ENCODE measurements at places on chromosomes 16 and 17. TPM values are rescaled to one million over a fixed set of nuclear protein-coding genes. Genes with fewer than 3 reads are reported as not detected.

Gene KCNG4
- not detected for total RNA-seq

Gene ENPP7
- total RNA-seq: not detected

Gene TP53TG3
- not detected for total RNA-seq

Gene ITGAD
- not detected for total RNA-seq

Gene TBC1D3K
- not detected for total RNA-seq

GRCh38 chr16:12455287-12455798 is 348.3 kb downstream of the CPPED1 start:
- DNase-seq: peak; percentile 55

- DNase-seq: no peak
Measured at GRCh38 chr17:49920030-49920769, 48.8 kb upstream of the DLX4 start.

DNA sequence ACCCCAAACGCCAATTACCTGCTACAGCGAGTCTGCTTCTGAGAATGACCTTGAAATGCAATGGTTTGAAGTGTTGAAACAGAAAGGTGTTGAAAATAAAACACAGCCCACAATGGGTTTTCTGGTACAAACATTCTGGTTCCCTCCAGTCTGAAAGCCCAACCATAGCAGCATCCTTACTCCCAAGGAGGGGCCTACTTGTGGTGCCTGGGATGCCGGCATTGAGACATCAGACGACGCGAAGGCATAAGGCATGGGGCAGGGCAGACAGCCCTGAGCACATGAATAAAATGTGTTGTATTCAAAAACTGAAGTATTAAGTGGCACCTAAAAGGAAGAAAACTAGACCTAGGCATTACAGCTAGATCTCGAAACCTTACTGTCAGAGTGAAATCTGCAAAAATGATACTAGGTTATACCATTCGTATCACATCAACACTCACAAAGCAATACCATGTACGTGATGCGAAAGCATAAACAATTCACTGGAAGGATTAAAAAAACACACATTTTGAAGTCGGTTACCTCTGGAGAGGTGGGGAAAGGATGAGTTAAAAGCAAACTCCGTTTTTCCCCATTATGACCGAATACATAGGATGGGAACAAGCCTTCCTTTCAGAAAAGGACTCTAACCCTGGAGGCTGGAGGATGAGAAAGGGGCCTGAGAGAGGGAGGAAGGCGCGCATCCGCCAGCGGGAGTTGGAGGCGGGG is 702 bp downstream of the NUDT21 start:
- DNase-seq: peak; percentile 14

DNA sequence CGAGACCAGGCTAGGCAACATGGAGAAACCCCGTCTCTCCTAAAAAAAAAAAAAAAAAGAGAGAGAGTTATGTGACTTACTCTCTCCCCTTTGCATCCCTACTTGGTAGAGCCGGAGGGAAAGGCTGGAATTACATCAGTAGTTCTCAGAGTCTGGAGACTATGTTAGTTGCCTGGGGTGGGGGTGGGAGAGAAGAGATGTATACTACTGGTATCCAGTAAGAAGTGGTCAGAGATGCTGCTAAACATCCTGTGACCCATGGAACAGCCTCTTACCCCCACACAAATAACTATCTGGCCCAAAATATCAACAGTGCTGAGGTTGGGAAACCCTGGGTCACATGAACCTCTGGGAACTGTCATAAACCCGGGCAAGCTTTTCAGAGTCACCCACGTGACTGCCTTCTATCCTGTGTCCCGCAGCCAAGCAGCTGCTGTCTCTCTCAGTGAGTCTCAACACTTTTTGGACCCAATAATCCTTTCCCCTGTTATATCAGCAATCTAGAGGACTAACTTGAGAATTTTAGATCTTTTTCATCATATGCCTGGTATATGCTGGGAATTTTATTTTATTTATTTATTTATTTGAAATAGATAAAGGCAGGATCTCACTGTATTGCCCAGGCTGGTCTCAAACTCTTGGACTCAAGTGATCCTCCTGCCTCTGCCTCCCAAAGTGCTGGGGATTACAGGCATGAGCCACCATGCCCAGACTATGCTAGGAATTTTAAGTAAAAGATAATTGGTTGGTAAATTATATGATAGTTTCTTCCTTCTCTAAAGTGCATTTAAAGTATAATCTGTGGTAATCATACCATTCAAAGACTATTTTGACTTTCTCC is 8.7 kb downstream of the EIF1 start:
- peak; percentile 64 for DNase-seq

- peak; percentile 76 for DNase-seq
Measured at GRCh38 chr16:71894229-71894920, 956 bp upstream of the IST1 start.

DNA sequence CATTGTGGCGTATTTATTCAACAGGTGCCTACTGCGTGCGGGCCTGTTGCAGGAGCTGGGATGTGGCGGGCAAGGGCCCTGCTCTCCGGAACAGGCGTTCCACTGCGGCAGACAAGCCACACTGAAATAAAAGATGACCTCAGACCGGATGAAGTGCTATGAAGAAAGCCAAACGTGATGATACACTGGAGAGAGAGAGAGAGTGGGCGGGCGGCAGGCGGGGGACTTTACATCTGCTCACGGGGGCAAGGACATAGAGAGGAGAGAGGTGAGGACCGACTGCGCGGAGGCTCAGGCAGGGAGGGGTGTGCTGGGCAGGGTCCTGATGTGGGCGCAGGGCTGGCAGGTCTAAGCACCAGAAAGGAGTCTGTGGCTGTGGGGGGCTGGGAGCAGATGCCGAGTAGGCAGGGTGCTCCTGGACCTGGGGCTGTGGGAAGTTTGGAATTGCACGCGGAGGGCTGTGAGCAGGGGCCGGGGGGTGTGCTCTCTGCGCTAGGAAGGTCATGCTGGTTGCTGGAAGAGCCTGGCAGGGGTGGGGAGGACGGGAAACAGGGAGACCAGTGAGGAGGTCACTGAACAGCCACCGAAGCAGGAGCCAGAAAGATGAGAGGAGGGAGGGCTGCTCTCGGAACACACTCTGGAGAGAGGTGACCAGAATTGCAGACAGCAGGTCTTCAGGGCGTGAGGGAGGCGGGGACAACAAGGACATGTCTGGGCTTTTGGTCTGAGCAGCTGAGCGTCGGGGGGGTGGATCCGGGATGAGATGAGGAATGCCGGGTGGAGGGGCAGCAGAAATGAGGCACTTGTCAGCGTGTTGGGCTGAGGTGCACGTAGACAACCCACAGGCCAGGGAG is 9.9 kb downstream of the MXRA7 start:
- peak; percentile 93 for DNase-seq

GRCh38 chr17:33138627-33139026 is 147.0 kb downstream of the SPACA3 start:
- no peak for DNase-seq

DNA sequence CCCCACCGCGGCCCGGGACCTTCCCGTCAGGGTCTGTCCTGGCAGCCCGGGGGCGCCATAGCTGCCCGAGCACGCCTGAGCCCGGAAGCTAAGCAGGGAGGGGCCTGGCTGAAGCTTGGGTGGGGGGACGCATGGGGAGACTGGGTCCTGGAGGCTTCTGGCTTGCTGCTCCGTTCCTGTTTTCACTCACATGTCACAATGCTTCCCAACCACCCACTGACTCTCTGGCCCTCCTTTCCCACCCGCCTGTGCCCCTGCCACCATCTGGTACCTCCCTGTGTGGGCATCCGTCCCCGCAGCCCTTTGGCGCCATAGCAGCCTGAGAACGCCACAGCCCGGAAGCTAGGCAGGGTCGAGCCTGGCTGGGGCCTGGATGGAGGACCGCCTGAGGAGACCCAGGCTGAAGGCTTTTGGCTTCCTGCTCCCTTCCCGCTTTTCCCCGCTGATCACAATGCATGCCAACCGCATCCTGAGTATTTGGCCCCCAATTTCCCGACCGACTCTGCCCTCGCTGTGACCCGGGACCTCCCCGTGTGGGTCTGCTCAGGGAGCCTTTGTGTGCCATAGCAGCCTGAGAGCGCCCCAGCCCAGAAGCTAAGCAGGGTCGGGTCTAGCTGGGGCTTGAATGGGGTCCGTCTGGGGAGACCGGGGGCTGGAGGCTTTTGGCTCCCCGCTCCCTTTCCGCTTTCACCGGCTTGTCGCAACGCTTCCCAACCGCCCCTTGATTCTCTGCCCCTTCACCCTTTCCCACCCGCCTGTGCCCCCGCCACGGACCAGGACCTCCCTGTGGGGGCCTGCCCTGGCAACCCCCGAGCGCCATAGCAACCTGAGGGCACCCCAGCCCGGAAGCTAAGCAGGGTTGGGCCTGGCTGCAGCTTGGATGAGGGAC is 2290.1 kb downstream of the TP53TG3F start:
- no peak for DNase-seq

GRCh38 chr17:40705584-40705983 is 2.0 kb upstream of the KRT24 start:
- DNase-seq: no peak

DNA sequence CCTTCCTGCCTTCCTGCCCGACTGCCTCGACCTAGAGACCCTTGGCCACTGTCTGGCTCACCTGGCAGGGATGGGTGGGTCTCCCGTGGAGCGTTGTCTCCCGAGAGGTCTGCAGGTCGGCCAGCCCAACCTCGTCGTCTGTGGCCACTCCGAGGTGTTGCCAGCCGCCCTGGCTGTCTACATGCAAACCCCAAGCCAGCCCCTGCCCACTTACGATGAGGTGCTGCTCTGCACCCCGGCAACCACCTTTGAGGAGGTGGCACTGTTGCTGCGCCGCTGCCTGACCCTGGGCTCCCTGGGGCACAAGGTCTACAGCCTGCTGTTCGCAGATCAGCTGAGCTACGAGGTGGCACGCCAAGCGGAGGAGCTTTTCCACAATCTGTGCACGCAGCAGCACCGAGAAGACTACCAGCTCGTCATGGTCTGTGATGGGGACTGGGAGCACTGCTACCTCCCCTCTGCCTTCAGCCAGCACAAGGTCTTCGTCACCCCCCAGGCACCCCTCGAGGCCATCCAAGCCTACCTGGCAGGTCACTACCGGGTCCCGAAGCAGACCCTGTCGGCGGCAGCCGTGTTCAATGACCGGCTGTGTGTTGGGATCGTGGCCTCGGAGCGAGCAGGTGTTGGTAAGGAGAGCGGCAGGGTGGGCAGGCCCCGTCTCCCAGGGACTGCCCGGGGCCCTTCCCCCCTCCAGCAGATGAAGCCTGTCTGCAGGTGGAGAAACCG is 75.1 kb upstream of the ENDOV start:
- DNase-seq: no peak

- DNase-seq: no peak
Measured at GRCh38 chr17:10046786-10047785, 142.0 kb upstream of the RCVRN start.

DNA sequence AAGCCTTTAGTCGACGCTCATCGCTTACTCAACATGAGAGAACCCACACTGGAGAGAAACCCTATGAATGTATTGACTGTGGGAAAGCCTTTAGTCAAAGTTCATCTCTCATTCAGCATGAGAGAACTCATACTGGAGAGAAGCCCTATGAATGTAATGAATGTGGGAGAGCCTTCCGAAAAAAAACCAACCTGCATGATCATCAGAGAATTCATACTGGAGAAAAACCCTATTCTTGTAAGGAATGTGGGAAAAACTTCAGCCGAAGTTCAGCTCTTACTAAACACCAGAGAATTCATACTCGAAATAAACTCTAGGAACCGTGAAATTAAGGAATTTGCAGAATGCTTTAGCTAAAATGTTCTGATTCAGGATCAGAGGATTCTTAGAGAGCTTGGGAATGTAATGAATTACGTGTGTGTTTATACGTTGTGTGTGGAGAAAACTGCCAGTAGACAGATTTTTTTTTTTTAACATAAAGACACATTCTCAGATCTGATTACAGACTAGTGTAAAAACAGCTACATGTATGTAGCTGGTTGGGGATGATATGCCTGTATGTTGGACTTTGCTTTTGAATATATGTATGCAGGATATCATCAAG is 25.4 kb downstream of the ZFP90 start:
- DNase-seq: peak; percentile 8

DNA sequence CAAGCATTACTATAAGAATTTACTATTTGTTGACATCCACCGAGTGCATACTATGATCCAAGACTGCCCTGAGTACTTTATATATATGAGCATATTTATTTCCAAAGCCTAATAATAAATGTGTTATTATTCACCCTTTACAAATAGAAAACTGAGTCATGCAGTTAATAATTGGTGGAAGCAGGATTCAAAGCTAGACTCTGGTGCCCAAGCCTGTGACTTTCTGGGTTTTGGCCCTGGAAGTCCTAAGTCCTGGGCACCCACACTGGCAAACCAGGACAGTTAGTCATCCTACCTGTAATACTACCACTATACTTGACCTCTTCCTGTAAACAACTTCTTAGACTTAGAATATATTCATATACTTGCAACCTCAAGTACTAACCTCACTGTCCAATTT is 257.4 kb upstream of the IRX5 start:
- DNase-seq: no peak

- DNase-seq: no peak
Measured at GRCh38 chr16:5001571-5001970, 32.2 kb downstream of the NAGPA start.

DNA sequence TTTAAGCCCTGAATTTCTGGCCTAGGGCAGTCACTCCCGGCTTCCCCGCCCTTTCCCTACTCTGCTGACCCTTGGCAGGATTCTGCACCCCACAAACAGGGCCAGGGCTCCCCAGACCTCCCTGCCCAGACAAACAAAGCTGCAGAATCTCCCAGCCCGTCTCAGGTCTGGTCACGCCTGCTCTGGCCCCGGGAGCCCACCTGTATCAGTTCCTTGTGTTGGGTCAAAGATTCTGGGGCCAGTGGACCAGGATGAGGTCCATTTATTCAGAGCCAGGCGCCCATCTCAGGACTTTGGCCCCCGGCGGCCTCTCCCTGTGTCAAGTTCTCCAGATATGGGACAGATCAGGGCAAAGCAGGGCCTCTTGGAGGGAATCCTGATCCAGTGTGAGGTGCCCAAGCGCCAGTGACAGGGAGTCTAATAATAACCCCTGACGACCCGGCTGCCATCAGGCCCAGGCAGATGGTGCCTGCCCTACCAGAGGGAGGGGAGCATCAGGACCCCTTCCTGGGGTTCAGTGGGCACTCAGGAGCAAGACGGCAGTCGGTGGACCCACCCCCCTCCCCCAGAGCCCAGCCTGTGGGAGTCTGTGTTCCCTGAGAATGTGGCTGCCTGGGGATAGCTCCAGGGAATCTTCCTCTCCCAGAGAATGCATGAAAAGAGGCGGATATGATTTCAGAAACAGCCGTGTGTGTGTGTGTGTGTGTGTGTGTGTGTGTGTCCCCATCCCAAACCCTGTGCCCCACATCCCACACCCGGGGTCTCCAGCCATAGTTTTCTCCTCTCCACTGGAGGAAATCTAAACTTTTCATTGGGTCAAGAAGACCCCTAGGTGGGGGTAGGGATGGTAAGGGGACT is 1.3 kb downstream of the TTYH2 start:
- DNase-seq: no peak

DNA sequence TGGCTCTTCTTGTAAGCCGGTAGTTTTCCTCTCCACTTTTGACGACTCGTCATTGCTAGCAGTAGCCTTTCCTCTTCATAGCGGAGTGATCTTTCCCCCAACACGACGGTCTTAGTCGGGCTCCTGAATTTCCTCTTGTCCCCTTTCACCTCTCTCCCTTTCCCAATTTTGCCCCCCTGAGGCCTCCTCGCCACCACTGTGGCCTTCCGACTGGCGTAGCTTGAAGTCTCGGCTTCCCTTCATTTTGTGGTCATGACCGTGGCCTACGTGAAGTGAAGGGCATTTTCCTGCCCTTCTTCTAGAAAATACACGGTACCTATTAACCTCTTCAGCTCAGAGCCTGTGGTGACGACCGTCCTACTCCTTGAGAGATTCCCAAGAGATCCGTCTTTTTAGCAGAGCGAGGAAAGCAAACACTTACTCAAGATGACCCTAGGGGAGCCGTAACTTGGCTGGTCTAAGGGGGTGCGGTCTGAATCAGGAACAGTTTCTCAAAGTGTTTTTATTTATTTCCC is 787 bp downstream of the PRKAR1A start:
- peak; percentile 43 for DNase-seq
